Muscle of leg (tissue), 16 donors: ENCODE measurements at places on chromosomes 6 and 20. TPM values are rescaled to one million over a fixed set of nuclear protein-coding genes. Genes with fewer than 3 reads are reported as not detected.

CD93 gene
- 69.8 TPM for polyA plus RNA-seq

OPN5 gene
- polyA plus RNA-seq: 0.08 TPM

TP53INP2 gene
- 8.9 TPM for polyA plus RNA-seq

VWA7 gene
- 1.6 TPM for polyA plus RNA-seq

COL20A1 gene
- polyA plus RNA-seq: 15.2 TPM

PROCR gene
- polyA plus RNA-seq: 40.7 TPM

MAS1 gene
- 0.49 TPM for polyA plus RNA-seq

PRICKLE4 gene
- 2.8 TPM for polyA plus RNA-seq

CYB5R4 gene
- 9.6 TPM for polyA plus RNA-seq

HEY2 gene
- 12.0 TPM for polyA plus RNA-seq

ZGPAT gene
- 17.9 TPM for polyA plus RNA-seq

EPPIN gene
- polyA plus RNA-seq: not detected

HLA-DOA gene
- 2.3 TPM for polyA plus RNA-seq

TEAD3 gene
- polyA plus RNA-seq: 66.3 TPM

USP49 gene
- polyA plus RNA-seq: 5.0 TPM

FOXA2 gene
- 0.91 TPM for polyA plus RNA-seq

CALHM6 gene
- 4.0 TPM for polyA plus RNA-seq

LRRC73 gene
- 0.16 TPM for polyA plus RNA-seq

SLPI gene
- polyA plus RNA-seq: 0.89 TPM

MOG gene
- polyA plus RNA-seq: not detected

CCN2 gene
- polyA plus RNA-seq: 34.3 TPM

MCHR2 gene
- not detected for polyA plus RNA-seq

MRPL14 gene
- polyA plus RNA-seq: 38.0 TPM

CST5 gene
- polyA plus RNA-seq: not detected

HSPA12B gene
- polyA plus RNA-seq: 20.8 TPM

SH3BGRL2 gene
- 8.6 TPM for polyA plus RNA-seq

GCNT2 gene
- polyA plus RNA-seq: 2.4 TPM

ANKRD6 gene
- 6.1 TPM for polyA plus RNA-seq

EDN3 gene
- 42.2 TPM for polyA plus RNA-seq

C6orf132 gene
- polyA plus RNA-seq: 0.33 TPM

GNMT gene
- polyA plus RNA-seq: 0.33 TPM

FERMT1 gene
- polyA plus RNA-seq: 1.0 TPM

SCUBE3 gene
- 1.2 TPM for polyA plus RNA-seq

GSS gene
- polyA plus RNA-seq: 29.5 TPM

RIPPLY2 gene
- polyA plus RNA-seq: not detected

PAK5 gene
- 0.07 TPM for polyA plus RNA-seq

FOXQ1 gene
- polyA plus RNA-seq: not detected

RNF144B gene
- polyA plus RNA-seq: 8.5 TPM

KIF25 gene
- polyA plus RNA-seq: 0.67 TPM

STMN3 gene
- polyA plus RNA-seq: 12.3 TPM

SLC22A1 gene
- 0.47 TPM for polyA plus RNA-seq

RAB44 gene
- 0.15 TPM for polyA plus RNA-seq

HLA-F gene
- 7.3 TPM for polyA plus RNA-seq

ABHD16B gene
- not detected for polyA plus RNA-seq

AKAP7 gene
- polyA plus RNA-seq: 15.4 TPM

MACROD2 gene
- polyA plus RNA-seq: 3.9 TPM

CGAS gene
- 5.0 TPM for polyA plus RNA-seq

MYCT1 gene
- polyA plus RNA-seq: 21.3 TPM

PPT2 gene
- 35.5 TPM for polyA plus RNA-seq

LRRN4 gene
- 0.36 TPM for polyA plus RNA-seq

C6orf118 gene
- 1.3 TPM for polyA plus RNA-seq

CPNE5 gene
- 16.3 TPM for polyA plus RNA-seq

GPR6 gene
- polyA plus RNA-seq: not detected

HLA-G gene
- polyA plus RNA-seq: 4.4 TPM

BPIFA1 gene
- not detected for polyA plus RNA-seq

CNR1 gene
- polyA plus RNA-seq: 0.05 TPM

TRIM10 gene
- 0.73 TPM for polyA plus RNA-seq

CENPW gene
- polyA plus RNA-seq: 17.0 TPM

SIRPB1 gene
- polyA plus RNA-seq: 0.95 TPM
